Activated T-cell treated with anti-CD3 and anti-CD28 coated beads, Interleukin-2, amount 50 U/mL, for 72 hours (primary cell): ENCODE measurements at places on chromosomes 4 and X. TPM values are rescaled to one million over a fixed set of nuclear protein-coding genes. Genes with fewer than 3 reads are reported as not detected.
A peak's percentile ranks its signal among the peaks of the same experiment; 100 is the strongest.

- DNase-seq: peak; percentile 48
These were observed 12.9 kb downstream of the PPP2R3B start for GRCh38 chrX:373641-374471.

DNA sequence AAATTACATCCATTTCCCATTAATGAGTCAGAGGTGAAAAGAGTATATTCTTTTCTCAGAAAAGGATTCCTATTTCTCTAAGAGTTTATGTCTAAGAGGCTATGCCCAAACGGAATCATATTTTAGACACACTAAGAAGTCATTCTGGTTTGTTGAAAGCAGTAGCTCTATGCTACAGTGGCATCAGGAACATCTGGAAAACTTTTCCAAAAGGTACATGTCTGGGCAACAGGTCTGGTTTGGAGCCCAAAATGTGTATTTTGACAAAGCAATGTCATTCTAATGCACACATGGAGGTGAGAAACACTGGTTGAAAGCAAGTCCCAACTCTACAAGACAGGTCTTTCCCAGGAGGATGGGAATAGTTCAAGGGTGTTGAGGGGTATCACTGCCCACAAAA lies 56.1 kb downstream of the APBB2 start:
- DNase-seq: no peak

- no peak for DNase-seq
These were observed 81.1 kb upstream of the NEIL3 start for GRCh38 chr4:177228599-177228998.

DNA sequence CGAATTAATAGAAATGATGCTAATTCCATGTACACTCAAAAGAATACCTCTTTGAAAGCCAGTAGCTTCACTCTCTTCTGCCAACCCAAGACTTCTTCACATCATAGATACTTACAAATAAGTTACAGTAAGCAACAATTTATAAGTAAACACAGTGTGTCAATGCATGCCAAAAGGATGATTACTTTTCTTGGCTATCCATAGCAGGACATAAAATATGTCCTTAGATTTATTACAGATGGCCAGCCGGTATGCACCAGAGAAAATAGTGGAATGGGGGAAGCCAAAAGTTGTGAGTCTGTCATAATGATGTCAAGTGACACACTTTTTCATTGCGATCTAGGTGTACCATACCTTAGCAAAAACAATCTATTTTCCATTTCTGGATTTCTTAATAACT lies 631 bp upstream of the BMX start:
- DNase-seq: no peak

DNA sequence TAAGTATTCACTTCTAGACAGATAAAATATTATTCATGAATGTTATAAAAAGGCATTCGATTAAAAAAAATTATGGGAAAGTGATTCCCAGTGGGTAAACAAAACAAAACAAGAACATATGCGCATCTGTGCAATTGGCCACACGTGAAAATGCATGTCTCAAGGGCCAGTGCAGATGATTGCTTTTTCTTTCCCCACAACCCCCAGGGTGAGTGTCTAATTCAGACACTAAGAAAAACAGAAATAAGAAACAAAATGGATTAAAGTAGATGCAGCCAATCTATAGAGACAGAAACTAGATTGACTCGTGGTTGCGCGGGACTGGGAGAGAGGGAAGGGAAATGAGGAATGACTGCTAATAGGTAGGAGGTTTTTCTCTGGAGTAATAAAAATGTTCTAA lies 49.5 kb downstream of the GPM6A start:
- DNase-seq: no peak

GRCh38 chrX:45508454-45508853 lies 307.8 kb upstream of the DIPK2B start:
- no peak for DNase-seq

DNA sequence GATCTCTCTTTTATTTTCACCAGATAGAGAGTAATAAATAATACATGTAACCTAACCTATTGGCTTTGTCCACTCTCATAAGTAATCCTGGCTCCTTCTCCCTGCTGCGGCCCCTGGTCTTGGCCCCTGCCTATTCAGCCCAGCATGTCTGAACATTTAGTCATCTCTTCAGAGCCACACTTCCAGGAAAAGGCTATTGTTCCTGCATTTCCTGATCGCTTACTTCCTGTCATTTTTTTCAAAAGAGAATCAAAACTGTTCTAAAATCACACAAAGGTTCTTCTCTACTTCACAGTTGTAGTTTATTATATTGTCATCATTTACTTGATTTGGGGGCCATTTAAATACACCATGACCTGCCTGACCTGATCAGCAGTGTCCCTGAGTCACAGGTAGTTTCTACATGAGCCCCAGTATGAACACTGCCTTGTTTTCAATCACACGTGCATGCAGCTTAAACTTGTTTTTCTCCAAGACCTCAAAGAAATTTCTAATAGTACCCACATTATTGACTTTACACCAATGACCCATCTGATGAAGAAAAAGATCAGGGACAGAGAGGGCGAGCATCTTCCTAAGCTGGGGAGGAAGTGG lies 47.4 kb upstream of the KDR start:
- no peak for DNase-seq

GRCh38 chrX:22666441-22666840 lies 333.3 kb upstream of the DDX53 start:
- DNase-seq: peak; percentile 2

- DNase-seq: no peak
These were observed 109.1 kb upstream of the HUWE1 start for GRCh38 chrX:53795576-53795975.

- no peak for DNase-seq
These were observed 8.1 kb downstream of the EPGN start for GRCh38 chr4:74316397-74316796.

DNA sequence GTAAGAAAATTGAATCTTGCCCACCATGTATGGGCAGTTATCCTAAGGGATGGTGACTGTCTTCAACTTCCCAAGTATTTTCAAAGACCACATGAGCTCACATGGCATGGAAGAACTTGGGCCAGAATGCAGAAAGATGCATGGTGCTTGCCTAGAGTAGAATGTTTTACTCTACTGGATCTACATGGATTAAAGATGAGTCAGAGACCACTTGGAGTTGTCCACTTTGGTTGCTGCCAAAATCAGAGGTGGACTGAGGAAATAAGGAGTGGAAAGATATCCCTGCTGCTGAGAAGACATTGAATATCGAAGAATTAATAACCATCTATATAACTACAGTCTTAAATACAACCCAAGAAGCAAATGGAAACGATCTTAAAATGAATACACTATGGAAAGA lies 498.1 kb downstream of the NLGN4X start:
- no peak for DNase-seq

- no peak for DNase-seq
These were observed 107.6 kb downstream of the ATXN3L start for GRCh38 chrX:13212191-13212651.

- DNase-seq: peak; percentile 61
These were observed 88.2 kb downstream of the ATP8A1 start for GRCh38 chr4:42568610-42569207.

DNA sequence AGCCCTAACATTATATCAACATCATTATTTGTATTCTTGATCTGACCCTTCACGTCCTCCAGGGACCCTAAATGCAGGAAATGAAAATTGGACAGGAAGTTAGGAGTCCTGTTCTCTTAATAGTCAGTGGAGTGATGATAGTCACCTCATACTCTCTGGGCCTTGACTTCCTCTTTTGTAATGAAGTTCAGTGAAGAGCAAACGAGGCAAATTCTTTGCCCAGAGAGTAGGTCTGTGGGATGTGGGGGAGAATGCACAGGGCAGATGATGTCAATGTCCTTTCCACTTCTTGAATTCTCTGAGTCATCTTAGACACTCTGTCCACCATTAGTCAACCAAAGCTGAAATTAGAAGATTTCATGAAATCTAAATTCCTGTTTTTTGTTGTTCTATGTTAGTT lies 17.1 kb upstream of the GPRIN3 start:
- DNase-seq: no peak

Gene ZNF275
- total RNA-seq: 15.6 TPM

Gene F11
- total RNA-seq: not detected

Gene TNMD
- total RNA-seq: not detected

Gene NOX1
- total RNA-seq: not detected

Gene HTN1
- not detected for total RNA-seq

Gene DACH2
- 0.05 TPM for total RNA-seq

Gene GALNTL6
- total RNA-seq: not detected
